Fibroblast of skin of abdomen (primary cell): ENCODE measurements at places on chromosomes 13 and 19.

GRCh38 chr19:3698386-3698950, 1.8 kb downstream of the PIP5K1C start:
- no peak for DNase-seq

DNA sequence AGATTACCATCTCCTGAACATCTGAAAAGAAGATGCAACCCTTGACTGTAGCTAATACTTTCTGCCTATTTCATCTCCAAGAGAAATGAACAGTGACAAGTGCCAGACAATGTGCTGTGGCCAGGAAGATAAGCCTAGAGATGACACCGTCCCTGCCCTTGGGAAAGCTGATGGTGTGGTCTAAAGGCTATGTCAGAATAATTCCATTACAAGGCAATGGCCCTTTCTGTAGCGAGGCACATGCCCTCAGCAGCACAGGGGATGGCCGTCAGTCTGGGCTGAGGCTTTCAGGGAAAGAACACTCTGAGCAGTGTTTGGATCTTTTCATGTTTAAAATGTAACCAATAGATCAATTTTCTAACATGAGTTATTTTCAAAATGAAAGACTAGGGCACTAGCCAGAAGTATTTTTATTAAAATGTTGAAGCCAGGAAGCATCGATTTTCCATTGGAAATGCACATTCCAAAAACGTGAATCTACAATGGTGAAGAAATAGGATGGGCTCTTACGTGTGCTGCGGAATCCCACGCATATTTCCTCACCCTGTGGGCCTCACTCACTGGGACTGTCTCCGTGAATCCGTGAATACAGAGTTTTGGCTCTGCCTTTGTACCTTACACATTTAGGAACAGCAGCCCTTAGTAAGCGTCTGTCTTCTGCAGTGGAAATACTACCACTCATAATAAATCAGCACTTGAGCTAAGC, 22.0 kb downstream of the COL4A1 start:
- DNase-seq: peak; percentile 56

DNA sequence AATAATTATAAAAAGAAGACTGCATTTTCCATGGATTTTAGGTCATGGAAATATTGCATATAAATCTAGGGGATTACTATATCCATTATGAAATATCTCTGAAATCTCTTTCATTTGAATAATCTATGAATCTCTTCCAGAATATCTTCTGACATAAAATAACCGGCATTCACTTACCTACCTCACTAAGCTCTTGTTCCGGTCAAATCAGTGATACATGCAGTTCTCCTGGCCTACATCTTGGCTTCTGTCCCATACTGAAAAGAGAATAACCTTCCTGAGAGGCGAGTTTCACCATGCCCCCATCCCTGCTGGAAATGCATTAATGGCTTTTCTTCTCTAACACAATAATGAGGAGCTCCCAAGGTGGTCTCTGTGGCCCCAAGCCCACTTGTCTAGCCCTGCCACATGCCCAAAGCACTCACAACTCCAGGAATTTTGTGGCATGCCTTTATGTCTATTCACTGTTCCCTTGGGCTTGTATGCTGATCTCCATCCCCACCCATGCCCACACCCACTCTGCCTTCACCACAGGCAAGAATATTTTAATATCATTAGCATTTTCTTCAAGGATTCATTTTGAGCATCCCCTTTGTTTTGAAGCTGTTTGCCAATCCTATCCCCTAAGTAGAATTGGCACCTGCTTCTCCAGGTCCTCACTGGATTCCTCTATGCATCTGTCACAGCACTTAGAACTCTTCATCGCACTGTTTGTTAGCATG, 401.6 kb downstream of the COG6 start:
- no peak for DNase-seq

GRCh38 chr19:40585241-40585981, 8.7 kb downstream of the SHKBP1 start:
- DNase-seq: peak; percentile 76

GRCh38 chr13:110329258-110329657, 22.2 kb downstream of the COL4A2 start:
- DNase-seq: no peak

DNA sequence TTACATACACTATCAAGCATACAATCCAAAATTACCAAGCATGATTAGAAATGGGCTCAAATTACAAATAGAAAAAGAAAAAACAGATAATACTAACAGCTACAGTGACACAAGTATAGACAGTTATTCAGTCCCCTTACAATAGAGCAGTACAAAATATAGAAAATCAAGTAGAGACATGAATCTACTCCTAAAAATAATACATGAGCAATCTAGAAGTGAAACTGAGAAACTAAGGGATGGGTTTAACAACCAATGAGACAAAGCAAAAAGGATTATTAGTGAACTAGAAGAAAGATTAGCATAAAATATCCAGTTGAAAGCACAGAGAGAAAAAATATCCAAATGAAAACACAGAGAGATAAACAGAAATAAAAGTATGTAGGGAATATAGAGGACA, 426.7 kb downstream of the TBC1D4 start:
- DNase-seq: no peak

DNA sequence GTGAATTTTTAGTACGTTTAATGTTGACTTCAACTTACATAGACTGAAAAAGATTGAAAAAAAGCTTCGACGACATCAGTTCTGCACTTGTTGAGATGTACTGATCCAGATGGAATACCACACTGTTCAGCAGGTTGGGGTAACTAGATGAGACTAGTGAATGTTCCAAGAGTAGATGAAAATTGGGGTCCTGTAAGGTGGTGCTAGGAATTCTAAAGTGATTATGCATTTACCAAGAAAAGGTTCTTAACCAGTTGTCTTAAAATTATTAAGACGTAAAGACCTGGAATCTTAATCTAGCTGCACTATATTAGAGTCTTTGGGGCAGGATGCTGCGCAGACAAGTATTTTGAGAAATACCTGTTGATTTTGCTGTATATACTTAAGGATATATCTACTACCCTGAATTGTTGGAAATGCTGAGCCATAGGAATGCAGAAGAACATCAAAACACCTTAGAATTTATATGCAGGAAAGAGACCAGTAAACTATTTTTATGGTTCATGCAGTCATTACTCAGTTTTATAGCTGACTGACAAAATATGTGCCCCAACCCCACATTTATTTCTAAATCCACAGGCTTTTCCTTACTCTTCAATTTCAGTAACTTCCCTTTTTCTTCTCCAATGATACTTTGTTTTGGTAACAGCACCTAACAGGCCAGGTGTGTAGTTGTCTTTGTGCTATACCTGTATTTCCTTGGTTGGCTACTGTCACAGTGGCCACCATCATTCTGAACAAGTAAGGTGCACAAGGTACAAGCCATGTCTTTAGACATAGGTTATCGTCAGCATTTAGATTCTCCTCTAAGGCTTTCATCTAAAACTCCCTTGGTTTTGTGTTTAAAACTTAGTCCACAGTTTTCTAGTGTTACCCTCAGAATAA, 8.6 kb downstream of the MIR17HG start:
- DNase-seq: no peak

- DNase-seq: no peak
Measured at GRCh38 chr13:81319351-81319750, 978.4 kb upstream of the SPRY2 start.

- no peak for DNase-seq
Measured at GRCh38 chr19:7482584-7483439, 6.0 kb downstream of the PEX11G start.

GRCh38 chr19:29760752-29761502, 45.9 kb upstream of the C19orf12 start:
- DNase-seq: no peak

DNA sequence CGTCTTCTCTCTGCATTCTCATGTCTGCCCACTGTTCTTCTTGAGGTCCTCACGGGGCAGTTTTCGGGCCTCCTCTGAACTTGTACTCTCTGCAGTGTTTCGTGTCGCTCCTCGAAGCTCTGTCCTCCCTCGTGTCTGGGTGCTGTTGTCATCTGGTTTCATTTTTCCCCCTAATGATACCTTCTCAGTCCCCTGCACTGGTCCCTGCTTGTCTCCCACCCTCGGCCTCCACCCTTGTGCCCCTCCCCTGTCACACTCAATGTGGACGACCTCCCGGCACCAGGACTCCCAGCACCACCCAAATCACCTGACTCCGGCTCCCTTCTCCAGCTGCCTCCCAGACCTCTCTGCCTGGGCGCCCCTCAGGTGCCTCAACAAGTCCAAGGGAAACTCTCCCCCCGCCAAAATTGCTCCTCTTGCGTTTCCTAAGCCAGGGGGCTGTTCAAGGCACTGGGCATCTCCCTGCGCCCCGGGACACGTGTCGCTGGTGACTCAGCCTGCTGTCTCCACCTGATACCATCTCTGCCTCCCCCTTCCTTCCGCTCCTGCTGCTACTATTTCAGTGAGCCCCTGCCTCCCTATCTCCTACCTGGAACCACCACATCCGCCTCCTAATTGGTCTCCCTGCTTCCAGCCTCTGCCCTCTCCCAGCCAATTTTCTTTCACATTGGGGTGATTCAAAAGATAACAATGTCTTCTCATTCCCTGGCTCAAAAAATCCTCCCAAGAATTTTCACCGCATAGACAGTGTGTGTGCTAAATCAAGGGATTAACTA, 49.5 kb downstream of the RFX2 start:
- peak; percentile 75 for DNase-seq

- peak; percentile 22 for DNase-seq
Measured at GRCh38 chr19:34075661-34076091, 96.6 kb upstream of the LSM14A start.

GRCh38 chr19:48726556-48726955, 7.0 kb upstream of the MAMSTR start:
- DNase-seq: no peak

- peak; percentile 99 for DNase-seq
Measured at GRCh38 chr19:35628565-35629331, at the start of gene RBM42. Gene RBM42 (plus strand): TSS chr19:35629036. CDS start chr19:35629154, 118 bp downstream.

- peak; percentile 93 for DNase-seq
Measured at GRCh38 chr19:24033301-24033962, 53.6 kb upstream of the ZNF254 start.

DNA sequence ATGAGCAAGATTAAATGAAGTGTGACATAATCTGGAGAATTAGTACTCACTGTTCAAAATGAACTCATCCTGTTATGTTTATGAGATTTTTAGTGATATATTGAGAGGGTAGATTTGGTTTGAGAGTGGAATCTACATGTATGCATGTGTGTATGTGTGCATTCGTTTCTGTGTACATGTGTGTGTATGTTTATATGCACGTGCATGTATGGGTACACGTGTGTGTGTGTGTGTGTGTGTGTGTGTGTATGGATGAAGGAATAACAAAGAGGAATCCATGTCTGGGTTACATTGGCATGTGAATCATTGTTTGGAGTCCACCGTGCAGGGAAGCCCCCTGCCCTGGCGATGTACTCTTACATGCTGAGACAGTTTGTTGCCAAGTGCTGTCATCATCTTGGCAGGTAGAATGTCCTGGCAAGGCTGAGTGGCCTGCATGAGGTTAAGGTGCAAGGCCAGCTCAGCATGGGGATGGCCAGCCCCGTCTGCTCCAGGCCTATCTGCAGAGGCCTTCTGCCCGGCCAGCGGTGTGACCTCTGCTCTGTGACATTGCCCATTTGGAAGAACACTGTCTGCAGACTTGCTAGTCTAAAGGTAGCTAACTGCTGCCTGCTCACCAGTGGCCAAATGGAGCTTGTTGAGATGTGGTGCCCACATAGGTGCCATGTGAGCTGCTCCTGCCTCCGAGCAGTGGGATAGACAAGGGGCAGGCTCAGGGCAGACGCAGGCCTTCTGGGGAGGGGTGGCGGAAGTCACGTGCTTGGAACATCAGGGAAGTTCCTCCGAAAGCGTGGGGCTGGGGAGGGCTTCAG, 222.3 kb downstream of the TEX29 start:
- no peak for DNase-seq

DNA sequence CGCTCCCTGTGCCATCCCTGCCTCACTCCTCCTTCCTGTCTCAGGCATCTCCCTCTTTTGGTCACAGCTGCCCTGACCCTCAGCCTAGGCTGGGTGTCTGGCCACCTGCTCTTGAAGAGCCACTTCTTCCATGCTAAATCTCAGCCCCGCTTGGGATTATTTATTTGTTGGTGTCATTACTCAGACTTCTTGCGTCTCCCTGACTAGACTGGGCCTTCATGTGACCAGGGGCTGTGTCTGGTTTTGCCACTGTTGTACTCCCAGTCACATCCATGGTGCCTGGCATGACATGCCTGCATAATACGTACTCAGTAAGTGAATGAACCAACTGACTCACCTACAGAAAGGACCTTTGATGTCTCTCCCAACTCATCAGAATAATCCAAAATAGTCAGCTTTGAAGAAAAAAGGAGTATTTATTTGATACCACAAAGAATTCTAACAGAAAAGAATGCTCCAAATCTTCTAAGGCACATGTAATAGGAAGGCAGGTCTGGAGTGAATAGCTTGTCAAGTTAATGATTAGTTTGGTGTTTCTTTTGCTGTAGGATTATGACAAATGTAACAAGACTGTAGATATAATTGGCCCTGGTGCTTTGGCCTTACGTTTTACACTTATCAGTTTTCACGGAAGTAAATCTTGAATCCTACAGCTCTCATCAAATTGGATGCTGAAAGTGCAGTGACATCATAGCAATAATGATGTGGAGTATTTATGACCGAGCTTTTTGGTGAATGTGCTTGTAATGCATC, 84.0 kb downstream of the ALOX5AP start:
- peak; percentile 73 for DNase-seq

DNA sequence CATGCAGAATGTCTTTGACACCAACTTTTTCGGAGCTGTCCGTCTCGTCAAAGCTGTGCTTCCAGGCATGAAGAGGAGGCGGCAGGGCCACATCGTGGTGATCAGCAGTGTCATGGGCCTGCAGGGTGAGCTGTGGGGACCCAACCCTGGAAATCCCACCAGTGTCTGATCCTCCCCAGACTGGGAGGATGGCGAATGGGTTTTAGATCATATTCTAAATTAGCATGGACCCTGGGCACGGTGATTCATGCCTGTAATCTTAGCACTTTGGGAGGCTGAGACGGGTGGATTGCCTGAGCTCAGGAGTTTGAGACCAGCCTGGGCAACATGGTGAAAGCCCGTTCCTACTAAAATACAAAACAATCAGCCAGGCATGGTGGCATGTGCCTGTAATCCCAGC, 5.5 kb downstream of the RDH8 start:
- no peak for DNase-seq

- peak; percentile 60 for DNase-seq
Measured at GRCh38 chr13:43583321-43583720, 203.5 kb downstream of the ENOX1 start.

GRCh38 chr13:102227741-102228140, 174.1 kb downstream of the FGF14 start:
- DNase-seq: no peak

DNA sequence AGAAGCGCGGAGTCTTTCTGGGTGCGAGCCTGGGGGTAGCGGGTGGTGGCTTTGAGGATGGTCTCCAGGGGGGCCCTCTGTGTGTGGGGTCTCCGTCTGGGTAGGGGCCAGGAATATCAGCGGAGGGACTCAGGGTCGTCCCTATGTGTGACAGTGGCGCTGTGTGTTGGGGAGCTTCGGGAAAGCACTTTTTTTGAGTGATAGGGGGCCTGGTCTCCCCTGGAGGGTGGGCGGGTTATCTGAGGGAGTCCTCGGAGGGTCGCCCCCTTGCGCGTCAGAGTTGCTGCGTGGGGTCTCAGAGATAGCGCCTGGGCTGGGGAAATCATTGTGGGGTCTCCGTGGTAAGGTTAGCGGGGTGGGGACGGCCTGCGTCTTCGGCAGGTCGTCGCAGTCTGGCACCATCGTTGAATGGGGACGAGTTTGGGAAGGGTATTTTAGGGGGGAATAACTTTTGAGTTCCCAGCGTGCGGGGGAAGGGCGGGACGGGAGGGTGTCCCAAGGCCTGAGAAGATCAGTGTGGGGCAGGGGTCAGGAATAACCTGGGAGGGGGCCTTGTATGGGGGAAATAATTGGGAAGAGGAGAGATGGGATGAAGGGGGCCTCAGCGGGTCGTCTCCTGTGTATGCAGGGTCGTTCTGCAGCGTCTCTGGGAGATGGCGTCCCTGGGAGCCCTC, 857 bp downstream of the IER2 start:
- no peak for DNase-seq

- DNase-seq: peak; percentile 20
Measured at GRCh38 chr13:114313061-114313860, 1.0 kb upstream of the CHAMP1 start.
